NCI-H1092 (cell line): ENCODE measurements at places on chromosomes 16 and 17.
A peak's percentile ranks its signal among the peaks of the same experiment; 100 is the strongest.

GRCh38 chr16:17365591-17366298 is 105.0 kb downstream of the XYLT1 start:
- no peak for DNase-seq

GRCh38 chr16:280005-280460 is 358 bp upstream of the ARHGDIG start:
- no peak for DNase-seq

DNA sequence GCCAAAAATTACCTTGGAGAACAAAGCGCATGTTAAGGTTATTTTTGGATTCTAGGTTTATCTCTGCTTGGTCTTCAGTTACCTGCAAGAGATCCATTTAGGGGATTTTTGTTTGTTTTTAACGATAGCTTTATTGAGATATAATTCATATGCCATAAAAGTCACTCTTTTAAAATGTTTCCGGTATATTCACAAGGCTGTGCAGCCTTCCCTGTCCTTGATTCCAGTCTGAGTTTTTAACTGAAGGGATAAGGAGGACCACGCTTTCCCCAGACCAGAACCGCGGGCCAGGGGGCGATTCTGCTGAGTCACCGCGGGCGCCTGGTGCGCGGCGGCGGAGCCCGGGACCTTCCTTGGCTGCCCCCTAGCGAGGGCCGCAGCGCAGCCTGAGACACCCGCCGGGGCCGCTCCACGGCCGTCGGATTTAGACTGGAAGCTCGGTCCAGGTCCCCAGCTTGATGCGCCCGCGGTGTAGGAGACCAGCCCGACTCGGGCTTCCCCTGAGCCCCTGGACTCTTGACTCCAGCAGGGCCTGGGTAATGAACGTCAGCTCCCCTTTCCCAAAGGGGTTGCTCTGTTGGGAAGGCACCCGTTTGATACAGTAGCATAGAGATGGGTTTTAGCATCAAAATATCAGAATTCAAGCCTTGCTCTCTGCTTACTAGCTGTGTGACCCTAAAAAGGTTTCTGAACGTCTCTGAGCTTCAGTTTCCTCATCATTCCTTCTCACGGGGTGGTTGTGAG is 50.0 kb upstream of the STH start:
- DNase-seq, result no peak

- peak; percentile 2 for DNase-seq
Observed at GRCh38 chr16:20774703-20775362, 11.0 kb downstream of the ACSM3 start.
